ENCODE measurements at places on chromosomes 6 and 20. TPM values are rescaled to one million over a fixed set of nuclear protein-coding genes. Genes with fewer than 3 reads are reported as not detected.

The SAYSD1 gene
- 18.0 TPM for total RNA-seq

The TMEM170B gene
- total RNA-seq = 2.3 TPM

The TAF11 gene
- total RNA-seq = 30.4 TPM

The VARS2 gene
- total RNA-seq = 24.2 TPM

Measured in vein endothelial cell (primary cell).